ENCODE measurements at places on chromosomes 4 and X.
A peak's percentile ranks its signal among the peaks of the same experiment; 100 is the strongest.

GRCh38 chrX:56826020-56826419, 97.0 kb downstream of the NBDY start:
- no peak for DNase-seq

DNA sequence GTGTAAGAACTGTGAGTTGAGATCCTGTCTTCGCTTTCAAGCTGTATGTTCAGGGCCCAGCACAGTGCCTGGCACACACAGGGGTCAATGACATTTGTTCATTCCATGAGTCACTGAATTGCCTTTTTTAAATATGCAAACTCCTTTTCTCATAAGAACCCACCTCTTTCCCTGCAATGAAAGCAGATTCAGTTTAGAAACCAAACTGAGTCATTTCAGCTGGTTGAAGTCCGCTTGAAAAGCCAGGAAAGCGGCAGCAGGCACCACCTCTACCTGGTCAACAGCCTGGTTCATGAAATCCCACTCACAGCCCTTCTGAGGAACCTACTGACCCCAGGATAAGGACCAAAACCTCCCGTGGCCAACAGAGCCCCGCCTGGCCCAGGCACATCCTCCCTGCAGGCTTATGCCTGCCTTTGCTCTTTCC, 4.5 kb upstream of the C1QTNF7 start:
- DNase-seq: no peak

- DNase-seq: no peak
These were observed 28.6 kb downstream of the NYX start for GRCh38 chrX:41475591-41476241.

DNA sequence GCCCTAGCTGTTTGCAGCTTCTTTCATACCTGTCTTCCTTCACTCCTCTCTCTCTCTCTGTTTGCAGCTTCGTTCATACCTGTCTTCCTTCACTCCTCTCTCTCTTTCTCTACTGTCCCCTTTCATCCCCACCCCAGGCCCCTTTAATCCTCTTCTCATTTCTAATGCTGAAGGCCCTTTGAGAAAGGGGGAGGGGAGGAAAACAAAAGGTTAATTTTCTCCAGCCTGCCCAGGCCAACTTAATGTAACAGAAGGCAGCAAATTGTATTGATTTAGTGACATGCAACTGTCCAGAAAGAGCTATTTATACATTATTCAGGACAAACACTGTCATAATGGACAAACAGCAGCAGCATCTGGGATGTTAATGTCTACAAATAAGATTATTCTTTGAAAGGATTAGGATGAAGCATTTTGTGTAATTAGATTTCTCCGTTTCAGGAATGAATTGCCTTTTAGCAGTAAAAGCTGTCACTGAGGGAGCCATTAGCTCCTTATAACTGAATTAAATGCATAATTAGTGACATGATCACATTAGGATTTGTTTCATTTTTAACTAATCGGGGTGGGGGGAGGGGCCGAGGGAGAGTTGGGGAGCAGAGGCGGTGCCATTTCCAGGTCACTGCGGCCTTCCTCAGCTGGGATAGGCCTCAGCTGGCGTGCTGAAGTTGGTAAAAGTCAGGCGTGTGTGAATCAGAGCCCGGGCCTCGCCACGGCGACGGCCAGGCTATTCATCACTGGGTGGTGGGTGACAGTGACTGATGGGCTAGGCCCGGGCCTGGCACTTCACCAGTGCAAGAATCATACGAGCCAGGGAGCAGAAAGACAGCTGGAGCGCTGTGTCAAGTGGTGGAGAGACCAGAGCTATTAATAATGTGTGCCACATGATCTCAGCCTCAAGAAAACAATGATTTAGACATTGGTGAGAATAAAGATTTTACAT, 174.5 kb downstream of the NKX6-1 start:
- no peak for DNase-seq

- DNase-seq: no peak
These were observed 189.4 kb downstream of the RAPGEF2 start for GRCh38 chr4:159292137-159292896.

- DNase-seq: no peak
These were observed 2.9 kb upstream of the TEX13B start for GRCh38 chrX:107985033-107985432.

GRCh38 chrX:154655786-154656185, 2.4 kb upstream of the CTAG2 start:
- DNase-seq: no peak

GRCh38 chr4:58732973-58733372, 1622.8 kb upstream of the IGFBP7 start:
- no peak for DNase-seq

DNA sequence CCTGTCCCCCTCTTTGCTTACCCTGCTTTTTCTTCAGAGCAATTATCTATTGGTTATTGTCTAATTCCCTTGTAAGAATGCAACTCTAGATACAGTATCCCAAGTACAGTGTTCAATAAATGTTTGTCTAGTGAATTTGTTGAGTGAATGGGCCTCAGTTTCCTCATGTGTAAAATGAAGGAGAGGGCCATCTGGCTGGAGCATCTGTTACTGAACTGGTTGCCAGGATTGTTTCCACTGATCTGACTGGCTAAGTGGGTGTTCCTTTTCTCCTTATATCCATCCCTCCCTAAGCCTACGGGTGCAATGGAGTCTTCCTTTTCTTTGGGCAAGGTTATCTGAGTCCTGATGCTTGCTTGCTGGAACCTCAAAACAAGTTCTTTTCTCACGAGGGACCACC, 185.2 kb upstream of the RPS6KA3 start:
- DNase-seq: no peak

DNA sequence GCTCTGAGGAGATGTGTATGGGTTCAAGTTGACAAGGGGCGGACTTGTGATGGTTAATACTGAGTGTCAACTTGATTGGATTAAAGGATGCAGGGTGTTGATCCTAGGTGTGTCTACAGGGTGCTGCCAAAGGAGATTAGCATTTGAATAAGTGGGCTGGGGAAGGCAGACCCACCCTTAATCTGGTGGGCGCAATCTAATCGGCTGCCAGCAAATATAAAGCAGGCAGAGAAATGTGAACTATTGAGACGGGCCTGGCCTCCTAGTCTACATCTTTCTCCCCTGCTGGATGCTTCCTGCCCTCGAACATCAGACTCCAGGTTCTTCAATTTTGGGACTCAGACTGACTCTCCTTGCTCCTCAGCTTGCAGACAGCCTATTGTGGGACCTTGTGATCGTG, 26.7 kb upstream of the SMIM10L2A start:
- DNase-seq: no peak

- DNase-seq: no peak
These were observed 351.2 kb downstream of the ARHGAP24 start for GRCh38 chr4:85826060-85826678.

- no peak for DNase-seq
These were observed 178.5 kb downstream of the NHS start for GRCh38 chrX:17553469-17553868.

- no peak for DNase-seq
These were observed 315.4 kb downstream of the PPP3CA start for GRCh38 chr4:101031971-101032370.

DNA sequence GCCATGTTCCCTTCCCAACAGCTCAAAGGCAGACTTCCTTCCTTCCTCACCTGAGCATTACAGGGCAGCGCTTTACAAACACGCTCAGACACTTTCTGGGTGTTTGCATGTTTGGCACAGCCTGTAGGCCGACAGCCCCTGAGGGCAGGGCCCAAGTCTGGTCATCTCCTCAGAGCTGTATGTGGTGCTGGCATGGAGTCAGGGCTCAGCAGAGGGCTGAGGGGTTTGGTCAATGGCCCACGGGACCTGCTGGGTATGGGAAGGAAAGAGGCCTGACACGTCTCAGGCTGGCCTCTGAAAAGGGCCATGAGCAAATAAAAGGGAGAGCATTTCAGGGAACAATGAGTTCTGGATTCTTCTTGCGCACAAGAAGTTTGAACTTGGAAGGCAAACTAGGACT, 73.8 kb upstream of the MAP3K15 start:
- no peak for DNase-seq

GRCh38 chr4:160403081-160403480, 1300.2 kb downstream of the RAPGEF2 start:
- DNase-seq: no peak

DNA sequence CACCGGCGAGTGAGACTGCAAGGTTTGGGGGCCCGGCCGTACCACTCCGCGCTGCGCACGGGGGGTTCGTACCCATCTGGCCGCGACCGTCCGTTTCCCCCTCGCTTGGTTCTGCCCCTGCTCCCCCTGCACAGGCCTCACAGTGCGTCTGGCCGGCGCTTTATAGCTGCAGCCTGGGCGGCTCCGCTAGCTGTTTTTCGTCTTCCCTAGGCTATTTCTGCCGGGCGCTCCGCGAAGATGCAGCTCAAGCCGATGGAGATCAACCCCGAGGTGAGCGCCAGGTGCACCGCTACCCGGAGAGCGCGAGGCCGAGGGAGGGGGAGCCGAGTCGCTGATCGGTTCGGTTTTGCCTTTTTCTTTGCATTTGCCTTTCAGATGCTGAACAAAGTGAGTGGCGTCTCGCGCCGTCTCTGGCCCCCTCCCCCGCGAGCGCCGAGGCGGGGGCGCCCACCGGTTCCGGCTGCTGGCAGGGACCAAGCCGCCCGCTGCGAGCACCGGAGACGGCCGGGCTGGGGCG, at the start of gene UCHL1:
UCHL1 (plus strand) TSS at position 189 of the 517 bp plus-strand sequence; CDS start at position 238, 49 bp downstream.
- DNase-seq: no peak

DNA sequence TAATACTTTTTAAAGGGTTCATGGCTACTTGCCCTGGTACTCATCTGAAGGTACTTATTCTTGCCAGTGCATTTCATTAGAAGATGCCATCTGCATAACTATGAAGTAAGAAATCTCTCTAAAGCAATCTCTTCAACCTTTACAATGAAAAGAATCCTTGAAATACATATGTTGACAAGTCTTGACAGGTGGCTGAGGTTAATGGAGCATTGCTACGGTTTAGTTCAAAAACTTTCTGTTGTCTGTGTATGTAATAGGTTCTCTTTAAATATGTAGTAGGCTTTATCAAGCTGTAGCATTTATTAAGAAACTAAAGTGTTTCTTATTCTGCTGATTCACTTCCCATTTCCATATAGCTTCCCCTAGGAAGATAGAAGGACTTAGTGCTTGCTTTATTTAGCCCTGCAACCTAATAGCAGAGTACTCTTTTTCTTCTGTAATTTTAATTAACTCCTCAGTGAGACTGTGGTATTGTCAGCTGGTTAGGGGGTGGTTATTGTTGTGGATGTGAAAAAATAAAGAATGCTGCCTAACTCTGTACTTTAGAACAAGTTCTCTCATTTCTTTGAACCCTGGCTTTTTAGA, 39.3 kb downstream of the SLAIN2 start:
- DNase-seq: no peak

DNA sequence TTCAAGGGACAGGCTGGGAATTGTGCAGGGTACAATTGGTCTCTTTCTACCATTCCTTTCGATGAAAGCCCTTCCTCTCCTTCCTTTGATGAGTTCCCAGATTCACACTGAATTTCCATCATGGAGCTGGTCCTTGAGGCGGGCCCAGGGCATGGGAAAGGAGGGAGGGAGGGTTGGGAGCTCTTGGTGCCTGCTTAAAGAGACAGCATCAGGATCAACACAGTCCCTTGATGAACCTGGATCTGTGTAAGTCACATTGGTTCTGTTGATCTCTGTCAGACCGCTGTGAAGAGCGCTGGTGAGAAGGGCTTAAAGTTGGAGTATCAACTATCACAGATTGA, 4.4 kb downstream of the PLP1 start:
- DNase-seq: no peak

DNA sequence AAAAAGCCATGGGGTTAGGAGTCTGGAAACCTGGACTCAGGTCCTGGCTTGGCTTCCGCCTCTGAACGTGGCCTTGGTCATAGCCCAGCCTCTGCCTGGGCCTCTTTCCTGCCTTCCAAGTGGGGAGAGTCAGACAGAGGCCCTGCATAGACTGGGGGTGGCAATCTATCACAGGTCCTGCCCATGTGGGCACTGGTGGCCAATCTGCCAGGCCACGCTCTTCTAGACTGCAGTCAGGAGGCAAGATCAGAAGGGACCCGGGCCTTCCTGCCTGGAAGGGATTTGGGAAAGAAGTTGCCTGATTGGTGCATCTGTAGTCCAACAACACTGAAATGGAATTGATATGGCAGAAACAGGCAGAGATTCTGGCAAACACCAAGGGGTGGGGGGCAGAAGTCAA, 46.1 kb downstream of the CNGA2 start:
- no peak for DNase-seq

- no peak for DNase-seq
These were observed 7.8 kb downstream of the PF4V1 start for GRCh38 chr4:73860917-73861316.

DNA sequence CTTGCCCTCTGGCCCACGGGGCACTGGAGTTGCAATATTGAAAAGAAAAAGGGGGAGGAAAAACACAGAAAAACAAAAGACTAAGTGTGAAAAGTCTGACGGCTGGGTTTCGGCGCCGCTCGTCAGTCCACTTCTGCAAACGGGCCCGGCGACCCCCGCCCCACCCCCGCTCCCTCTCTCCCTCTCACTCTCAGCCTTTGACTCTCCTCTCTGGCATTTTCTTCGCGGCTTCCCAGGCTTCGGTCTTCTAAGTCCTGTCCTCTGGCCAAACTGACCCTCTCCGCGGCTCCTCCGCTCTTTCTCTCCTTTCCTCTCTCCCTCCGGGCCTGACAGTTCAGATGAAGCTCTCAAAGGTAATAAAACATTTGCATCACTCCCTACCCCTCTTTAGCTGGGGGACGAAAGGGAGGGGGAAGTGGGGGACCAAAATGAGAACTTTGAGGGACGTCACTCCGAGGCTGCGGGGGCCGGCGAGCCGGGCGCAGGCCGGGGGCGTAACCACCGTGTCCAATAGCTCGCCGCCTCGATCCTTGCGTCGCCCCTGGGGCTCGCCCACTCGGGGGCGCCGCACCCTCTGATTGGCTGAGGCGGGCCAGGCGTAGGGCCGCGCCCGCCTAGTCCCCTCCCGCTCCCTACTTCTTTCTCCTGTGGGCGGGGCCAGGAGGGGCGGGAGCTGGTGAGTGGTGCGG, at the start of gene NKX6-1:
NKX6-1 (minus strand) TSS at position 358 of the 689 bp plus-strand sequence. CDS start 1,064 bp downstream, outside the sequence.
- no peak for DNase-seq

DNA sequence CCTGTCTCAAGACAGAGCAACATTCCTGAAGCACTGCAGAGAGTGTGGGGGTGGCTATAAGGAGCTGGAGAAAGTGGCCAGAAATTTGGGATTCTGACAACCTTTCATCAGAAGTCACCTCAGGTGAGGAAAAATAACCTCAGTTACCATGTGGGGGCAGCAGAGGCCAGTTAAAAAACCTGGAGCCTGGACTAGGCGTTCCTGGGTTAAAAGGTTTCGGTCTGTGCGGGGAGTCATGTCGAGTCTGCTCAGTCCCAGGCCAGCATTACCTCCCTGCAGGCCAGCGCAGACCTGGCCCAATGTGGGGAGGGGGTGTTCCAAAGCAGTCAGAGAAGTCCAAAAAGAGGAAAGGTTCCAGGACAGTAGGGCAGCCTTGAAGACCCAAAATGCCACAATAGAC, 10.9 kb upstream of the NALF2 start:
- peak; percentile 15 for DNase-seq

- no peak for DNase-seq
These were observed 7.6 kb upstream of the DLG3 start for GRCh38 chrX:70437011-70437410.

DNA sequence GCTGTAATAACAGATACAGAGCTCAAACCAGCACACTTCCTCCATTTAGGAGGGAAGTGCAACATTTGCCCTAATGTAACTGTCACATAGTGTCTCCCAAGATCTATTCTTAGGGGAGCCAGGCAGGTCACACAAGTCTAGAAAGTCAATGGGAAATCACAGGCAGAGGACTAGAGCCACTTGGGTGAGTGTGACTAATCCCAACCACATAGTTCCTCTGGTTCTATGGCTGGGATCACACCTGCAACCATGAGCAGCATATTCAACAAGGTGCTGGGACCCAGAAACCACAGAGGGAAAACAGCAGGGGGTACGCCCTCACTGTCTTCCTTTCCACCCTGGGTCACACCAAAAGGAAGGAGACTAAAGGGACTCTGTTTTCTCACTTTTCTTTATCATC, 66.8 kb upstream of the TACR3 start:
- no peak for DNase-seq

Measured in CD4-positive, alpha-beta T cell treated with Interleukin-15 for 4 hours (primary cell).